ENCODE measurements at places on chromosomes 13 and 19. TPM values are rescaled to one million over a fixed set of nuclear protein-coding genes. Genes with fewer than 3 reads are reported as not detected.

GRCh38 chr13:112103260-112103838 is 36.4 kb downstream of the SOX1 start:
- DNase-seq = no peak

DNA sequence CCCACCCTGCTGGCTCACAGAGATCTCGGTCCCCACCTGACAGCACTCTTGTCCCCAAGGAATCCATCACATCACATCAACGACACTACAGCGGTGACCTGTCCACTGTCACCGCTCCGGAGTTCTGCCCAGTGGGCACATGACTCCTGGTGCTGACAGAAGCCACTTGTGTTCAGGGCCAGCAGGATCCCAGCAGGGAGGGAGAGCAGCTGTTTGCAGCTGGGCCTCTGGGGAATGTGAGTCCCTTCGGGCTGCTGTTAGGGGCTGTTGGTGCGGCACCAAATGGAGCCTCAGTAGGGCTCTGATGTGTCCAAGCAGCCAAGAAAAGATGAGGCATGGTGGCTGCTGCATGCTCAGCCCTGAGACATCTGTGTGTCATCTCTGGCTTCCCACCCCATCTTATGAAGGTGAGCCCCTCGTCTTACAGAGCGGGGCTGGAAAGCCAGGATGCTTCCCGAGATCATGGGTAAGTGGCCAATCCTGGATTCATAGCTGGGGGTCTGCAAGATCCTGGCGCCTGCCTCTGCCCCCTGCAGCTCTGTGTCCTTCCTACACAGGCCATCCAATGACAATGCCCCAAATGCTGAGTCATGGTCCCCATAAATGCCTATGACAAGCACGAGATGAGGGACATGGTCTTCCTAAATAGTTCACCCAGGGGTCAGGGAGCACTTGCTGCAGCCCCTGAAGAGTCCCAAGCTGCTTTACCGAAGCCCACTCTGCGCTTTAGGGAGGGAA is 56.0 kb downstream of the F2RL3 start:
- DNase-seq = no peak

DNA sequence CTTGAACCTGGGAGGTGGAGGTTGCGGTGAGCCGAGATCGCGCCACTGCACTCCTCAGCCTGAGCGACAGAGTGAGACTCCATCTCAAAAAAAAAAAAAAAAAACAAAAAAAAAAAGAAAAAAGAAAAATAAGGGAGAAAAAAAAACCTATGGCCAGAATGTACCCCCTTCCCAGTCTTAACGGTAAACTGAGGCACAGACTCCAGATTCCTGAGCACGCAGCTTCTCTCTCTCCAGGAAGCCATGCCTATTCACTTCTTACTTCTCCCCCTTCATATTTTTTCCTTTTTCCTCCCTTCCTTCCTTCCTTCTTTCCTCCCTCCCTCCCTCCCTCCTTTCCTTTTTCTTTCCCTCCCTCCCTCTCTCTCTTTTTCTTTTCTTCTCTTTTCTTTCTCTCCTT is 5.4 kb downstream of the ADGRE2 start:
- DNase-seq = no peak

CEACAM3 gene
- total RNA-seq = not detected

ZNF726 gene
- 4.5 TPM for total RNA-seq

TEX101 gene
- not detected for total RNA-seq

CEACAM4 gene
- total RNA-seq = not detected

KL gene
- total RNA-seq = under 0.01 TPM

ZNF575 gene
- 0.64 TPM for total RNA-seq
